Muscle of back (tissue), 13 donors: ENCODE measurements at places on chromosomes 7 and 10.

GRCh38 chr7:30036220-30036619 is 8.0 kb downstream of the PLEKHA8 start:
- no peak for DNase-seq

GRCh38 chr7:93036149-93036640 is 81.6 kb downstream of the SAMD9 start:
- DNase-seq = no peak

- no peak for DNase-seq
These were observed 18.2 kb downstream of the TWIST1 start for GRCh38 chr7:19099194-19099593.

DNA sequence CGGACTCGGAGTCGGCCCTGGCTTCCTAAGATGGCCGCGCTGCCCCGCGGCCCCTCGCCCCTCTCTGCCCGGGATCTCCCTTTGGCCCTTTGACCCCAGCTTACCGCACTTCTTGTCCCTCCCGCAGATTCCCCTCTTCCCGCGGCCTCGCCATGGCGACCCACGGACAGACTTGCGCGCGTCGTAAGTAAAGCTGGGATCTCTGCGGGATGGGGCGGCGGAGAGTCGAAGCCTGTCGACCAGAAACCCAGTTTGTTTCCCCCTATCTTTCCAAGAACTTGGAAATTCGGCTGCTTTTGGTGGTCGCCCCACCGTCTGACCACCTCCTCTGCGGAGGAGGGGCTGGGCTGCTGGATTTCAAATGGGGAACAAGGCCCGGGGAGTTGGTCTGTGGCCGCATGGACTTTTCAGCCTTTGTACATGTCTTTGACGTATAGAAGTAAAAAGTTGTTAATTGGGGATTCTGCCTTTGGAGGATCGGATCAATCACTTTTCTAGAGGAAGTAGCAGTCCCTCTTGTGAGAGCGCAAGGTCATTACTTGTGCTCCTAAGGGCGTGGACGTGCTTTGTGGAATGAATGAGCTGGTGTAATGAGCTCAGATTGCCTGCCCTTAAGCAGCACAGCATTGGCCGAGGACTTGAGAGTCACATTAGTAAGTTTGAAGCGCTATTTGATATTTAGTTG is 553 bp downstream of the VDAC2 start:
- DNase-seq = no peak

DNA sequence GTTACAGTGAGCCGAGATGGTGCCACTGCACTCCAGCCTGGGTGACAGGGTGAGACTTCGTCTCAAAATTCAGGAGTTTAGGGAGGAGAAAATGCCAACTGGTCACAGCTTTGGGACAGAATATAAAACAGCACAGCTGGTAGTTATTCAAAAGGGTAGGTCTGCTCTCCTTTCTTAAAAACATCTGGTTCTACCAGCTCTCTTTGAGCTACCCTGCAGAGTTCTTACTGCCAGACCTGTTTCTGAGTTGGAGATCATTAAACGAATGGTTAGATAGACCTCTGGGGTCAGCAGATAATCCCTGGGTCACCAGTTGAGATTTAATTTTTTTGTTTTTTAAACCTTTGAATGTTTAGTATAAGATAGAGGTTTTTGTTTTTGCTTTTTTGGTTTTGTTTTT is 52.6 kb downstream of the MCU start:
- DNase-seq = no peak

GRCh38 chr10:98090822-98091221 is 43.6 kb upstream of the R3HCC1L start:
- DNase-seq = no peak

- no peak for DNase-seq
These were observed 116.6 kb downstream of the NEURL1 start for GRCh38 chr10:103610083-103610472.
